ENCODE measurements at places on chromosomes 12 and 14.

DNA sequence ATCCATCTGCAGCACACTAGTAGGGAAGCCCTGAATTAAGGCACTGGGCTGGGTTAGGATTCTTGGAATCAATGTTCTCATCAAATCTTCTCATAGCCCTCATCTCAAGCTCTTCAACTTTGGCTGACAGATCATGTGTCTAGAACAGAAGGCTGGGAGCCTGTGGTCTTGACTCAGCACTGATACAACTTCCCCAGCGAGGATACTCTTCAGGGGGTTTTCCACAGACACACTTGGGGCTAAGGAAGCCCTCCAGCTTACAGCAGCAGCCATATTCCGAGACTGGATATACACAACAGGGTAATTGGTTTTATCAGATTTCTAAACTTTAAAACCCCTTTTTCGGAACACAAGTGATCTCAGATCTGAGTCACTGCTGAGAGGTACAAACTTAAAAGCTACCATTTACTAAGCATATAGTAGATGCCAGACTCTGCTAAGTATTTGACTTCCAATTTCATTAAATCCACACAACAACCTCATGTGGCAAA, 3.5 kb downstream of the FMNL3 start:
- no peak for DNase-seq

GRCh38 chr12:83818881-83819280, 1093.7 kb downstream of the SLC6A15 start:
- no peak for DNase-seq

- no peak for DNase-seq
Measured at GRCh38 chr14:92575061-92575747, 61.6 kb downstream of the RIN3 start.

DNA sequence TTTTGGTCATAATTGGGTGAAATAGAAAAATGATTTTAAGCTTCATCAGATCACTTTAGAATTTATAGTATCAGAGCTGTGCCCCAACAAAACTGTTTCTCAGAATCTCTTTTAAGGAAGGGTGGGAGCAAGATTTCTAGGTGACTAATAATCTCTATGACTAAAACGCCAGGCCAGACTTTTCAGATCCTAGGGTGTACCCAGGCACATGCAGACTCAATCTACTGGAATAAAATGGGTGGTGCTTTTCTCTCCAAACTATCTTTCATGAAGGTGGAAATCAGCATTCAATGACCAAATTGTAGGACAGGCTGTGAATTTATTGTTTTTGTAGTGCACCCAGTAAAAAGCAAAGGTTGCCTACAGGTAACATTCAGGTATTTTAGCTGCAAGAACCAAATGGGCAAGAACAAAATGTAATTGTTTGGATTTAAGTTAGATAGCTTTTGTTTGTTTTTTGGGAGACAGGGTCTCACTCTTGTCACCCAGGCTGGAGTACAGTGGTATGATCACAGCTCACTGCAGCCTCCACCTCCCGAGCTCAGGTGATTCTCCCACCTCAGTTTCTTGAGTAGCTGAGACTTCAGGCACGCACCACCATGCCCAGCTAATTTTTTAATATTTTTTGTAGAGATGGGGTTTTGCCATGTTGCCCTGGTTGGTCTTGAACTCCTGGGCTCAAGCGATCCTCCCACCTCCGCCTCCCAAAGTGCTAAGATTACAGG, 49.5 kb downstream of the PPP2R5C start:
- DNase-seq = no peak

- DNase-seq = no peak
Measured at GRCh38 chr12:92416385-92416812, 270.8 kb upstream of the BTG1 start.

DNA sequence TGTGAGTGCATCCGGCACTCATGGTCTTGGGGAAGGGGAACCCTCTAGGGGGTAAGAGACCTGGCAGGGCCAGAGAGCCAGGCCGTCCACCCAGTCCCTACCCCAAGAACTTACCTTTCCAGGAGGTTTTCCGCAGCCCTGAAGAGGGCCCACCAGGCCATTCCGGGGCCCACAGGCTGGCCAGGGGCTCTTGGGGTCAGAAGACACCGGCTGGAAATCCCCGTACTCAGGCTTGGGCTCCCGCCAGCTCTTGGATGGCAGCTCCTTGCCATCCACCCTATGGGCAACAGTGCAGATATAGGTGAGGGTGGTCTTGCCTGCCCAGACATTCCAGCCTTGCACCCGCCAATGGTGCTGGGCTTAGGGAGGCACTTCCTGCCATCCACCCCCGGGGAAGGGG, 34.6 kb downstream of the NCKAP5L start:
- no peak for DNase-seq

GRCh38 chr14:28142400-28143015, 624.1 kb upstream of the FOXG1 start:
- DNase-seq = no peak

GRCh38 chr12:120814903-120815429, 89.2 kb downstream of the SPPL3 start:
- DNase-seq = no peak

GRCh38 chr12:105443802-105444652, 113.5 kb downstream of the C12orf75 start:
- DNase-seq = no peak

GRCh38 chr12:59695379-59695778, 99.5 kb downstream of the SLC16A7 start:
- no peak for DNase-seq

DNA sequence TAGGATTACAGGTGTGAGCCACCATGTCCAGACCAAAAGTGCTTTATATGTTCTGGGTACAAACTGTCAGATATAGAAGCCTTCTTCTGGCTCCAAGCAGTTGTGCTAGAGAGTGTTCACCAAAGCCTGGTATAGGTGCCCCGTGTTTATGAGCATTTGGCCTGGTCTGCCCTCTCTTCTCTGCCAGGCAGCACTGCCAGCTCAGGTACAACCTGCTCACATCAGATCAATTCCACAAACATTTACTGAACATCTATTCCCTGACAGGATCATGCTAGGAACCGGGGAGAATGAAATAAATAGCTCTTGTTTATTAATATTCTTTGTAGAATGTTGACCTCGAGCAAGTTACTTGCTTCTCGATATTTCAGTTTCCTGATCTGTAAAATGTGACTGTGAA, 20.0 kb upstream of the SOCS2 start:
- no peak for DNase-seq

- no peak for DNase-seq
Measured at GRCh38 chr12:125533434-125534029, 468.3 kb downstream of the AACS start.

- no peak for DNase-seq
Measured at GRCh38 chr12:100120355-100120754, 22.3 kb downstream of the BLTP3B start.

- no peak for DNase-seq
Measured at GRCh38 chr12:65885716-65886115, 61.4 kb downstream of the HMGA2 start.

DNA sequence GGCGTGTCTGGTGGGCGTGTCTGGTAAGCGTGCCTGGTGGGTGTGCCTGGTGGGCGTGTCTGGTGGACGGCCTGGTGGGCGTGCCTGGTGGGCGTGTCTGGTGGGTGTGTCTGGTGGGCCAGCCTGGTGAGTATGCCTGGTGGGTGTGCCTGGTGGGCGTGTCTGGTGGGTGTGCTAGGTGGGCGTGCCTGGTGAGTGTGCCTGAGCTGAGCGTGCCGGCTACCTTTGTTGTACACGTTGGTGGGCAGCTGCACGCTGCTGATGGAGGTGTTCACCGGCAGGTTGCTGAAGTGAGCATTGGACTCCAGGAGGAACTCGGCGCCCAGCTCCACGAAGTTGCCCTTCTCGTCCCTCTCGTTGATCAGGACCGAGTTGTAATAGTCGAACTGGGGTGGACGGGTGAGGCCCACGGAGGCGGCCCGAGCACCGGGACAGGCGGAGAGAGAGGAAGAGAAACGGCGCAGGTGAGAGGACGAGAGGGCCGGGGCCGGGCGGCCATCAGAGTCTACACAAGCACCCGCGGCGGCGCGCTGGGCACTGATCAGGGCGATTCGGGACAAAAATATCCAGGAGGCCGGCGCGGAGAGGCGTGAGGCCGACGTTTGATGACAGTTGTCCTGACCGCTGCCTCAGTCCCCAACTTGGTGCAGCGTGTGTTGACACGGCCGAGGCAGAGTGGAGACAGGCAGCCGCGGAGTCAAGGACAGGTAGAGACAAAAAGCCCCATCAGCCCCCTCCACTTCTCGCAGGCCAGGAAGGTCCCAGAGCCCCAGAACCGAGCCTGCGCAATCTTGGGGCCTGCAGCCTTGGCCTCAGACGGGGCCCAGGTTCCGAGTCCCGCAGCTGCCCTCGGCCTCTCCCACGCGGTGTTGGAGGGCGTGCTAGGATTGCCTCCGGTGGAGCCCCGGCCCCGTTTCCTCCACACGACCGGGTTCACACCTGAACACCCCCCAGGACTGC, 10.5 kb downstream of the CACNA2D4 start:
- no peak for DNase-seq

- DNase-seq = no peak
Measured at GRCh38 chr12:71155225-71155624, 2.6 kb downstream of the TSPAN8 start.

DNA sequence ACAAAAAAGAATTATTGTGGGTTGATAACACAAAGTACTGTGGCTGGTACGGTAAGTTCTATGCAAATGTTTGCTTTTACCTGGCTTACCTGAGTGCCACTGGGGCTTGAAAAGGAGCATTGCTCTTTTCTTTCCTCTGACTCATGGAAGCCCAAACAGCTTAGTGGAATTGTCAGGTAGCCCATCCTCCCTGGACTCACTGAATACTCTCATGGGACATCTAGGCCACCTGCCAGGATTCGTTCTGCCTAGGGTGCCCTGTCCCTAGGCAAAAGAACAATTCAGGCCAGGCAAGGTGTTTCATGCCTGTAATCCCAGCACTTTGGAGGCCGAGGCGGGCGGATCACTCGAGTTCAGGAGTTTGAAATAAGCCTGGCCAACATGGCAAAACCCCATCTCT, 22.5 kb upstream of the YAF2 start:
- DNase-seq = no peak

GRCh38 chr12:43805149-43805859, 813 bp downstream of the TWF1 start:
- no peak for DNase-seq

GRCh38 chr14:90743826-90744225, 72.4 kb downstream of the TTC7B start:
- DNase-seq = no peak

All from CD4-positive, alpha-beta T cell (primary cell).